ENCODE measurements at places on chromosomes 7 and 10. TPM values are rescaled to one million over a fixed set of nuclear protein-coding genes. Genes with fewer than 3 reads are reported as not detected.

NKX1-2 gene
- not detected for polyA plus RNA-seq

- peak; percentile 1 for DNase-seq
Measured at GRCh38 chr7:8261711-8262695, at the start of gene ICA1. ICA1 (minus strand) TSS chr7:8262167; CDS start chr7:8235926, 26,241 bp downstream.

GRCh38 chr10:21526860-21527597 is 1.5 kb upstream of the SKIDA1 start:
- peak; percentile 25 for DNase-seq

ANTXRL gene
- not detected for polyA plus RNA-seq

GRCh38 chr10:98486421-98486820 is 39.7 kb upstream of the HPS1 start:
- no peak for DNase-seq

CRTAC1 gene
- not detected for polyA plus RNA-seq

- no peak for DNase-seq
Measured at GRCh38 chr7:85175217-85175616, 11.6 kb downstream of the SEMA3D start.

- DNase-seq = no peak
Measured at GRCh38 chr10:87733081-87733480, 73.4 kb downstream of the PAPSS2 start.

- no peak for DNase-seq
Measured at GRCh38 chr10:11899067-11899876, 76.1 kb downstream of the PROSER2 start.

DNA sequence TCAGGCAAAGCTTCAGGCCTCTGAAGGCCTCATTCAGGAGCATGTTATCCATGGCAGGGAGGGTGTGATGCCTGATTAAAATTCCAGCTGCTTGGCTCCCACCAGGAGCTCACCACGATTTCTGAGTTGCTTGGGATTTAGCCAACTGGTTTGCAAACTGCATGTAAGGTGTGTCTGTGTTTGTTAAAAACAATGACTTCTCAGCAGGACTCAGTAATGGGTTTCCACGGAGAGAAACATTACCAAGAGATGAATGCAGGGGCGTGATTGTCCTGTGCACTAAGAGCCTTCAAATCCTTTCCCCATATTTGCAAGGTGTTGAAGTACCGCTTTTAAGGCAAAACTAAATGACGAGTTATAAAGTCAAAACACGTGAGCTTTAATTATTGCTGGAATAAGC is 88.8 kb upstream of the BTBD16 start:
- DNase-seq = no peak

- no peak for DNase-seq
Measured at GRCh38 chr7:117835016-117835664, 38.1 kb downstream of the CTTNBP2 start.

DNA sequence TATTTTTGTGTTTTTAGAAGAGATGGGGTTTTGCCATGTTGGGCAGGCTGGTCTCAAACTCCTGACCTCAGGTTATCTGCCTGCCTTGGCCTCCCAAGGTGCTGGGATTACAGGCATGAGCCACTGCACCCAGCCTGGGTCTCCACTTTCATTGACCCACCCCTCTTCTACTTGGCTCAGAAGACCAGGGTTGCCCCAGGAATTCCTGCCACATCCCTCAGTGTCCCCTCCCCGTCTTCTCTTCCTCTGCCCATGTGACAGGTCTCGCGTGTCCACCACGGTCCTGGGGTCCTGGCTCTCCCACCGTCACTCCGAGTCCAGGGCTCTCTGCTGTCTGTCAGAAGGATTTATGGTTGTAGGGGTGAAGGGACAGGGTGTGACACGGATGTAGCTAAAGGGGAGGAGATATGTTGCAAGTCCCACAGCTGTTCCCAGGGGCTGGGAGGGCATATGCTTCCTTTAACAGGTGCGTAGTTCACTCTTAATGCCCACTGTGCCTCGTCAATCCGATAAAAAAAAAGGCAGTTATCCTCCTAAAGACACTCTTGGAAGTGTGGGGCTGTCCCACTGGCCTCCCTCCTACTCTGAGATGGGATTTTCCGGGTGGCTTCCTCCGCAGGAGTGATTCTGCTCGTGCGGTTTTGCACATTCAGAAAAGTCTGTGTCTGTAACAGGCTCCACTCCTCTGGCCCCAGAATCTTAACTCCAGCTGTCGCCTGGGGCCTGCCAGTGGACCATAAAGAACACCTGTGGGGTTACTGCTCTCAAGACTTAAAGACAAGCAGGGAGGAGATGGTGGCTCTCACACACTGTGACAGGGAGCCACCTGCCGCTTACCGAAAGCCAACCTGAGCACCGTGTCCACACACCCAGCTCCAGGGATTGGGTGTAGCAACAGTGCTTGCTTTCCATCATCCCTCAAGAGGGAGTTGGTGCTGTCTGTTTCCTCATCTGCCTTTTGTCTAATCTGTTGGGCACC is 36.7 kb upstream of the SHH start:
- DNase-seq = no peak

DNA sequence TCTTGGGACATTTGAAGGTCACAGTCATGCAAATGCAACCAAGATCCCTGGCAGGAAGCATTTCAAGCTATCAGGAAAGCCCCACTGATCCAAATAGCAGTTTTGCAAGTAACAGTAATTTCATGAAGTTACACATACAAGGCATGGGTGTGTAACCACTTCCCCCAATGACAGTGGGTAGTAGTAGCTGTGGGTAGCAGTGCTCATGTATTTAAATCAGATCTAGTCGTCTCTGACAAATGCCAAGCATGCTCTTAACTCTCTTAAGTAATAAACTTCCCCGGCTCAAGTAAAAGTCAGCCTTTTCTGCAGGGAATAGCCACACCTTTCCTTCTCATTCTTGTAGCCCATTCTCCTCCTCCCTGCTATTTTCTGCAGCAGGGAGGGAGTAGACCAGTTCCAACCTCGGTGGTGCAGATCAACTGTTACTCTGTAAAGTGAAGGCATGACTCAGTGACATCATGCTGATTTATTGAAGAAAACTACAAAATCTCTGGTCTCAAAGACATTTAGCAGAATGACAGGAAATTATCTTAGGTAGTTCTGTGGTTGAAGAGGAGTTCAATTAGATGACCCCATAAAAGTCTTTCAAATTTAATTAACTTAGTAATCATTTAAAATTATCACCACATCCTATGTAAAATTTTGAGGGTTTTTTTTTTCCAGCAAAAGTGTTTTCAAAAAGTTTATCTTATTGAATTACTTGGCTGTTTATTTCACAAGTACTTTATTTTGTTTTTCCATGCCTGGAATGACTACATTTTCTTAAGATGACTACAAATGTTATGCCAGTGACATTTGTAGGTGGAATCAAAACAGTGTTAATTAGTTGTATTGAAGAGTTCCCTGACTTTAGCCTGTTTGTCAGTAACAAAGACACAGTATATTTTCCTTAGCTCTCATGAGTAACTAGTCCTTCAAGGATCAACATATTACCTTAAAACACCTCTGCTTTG is 568.3 kb downstream of the INHBA start:
- no peak for DNase-seq

CDC123 gene
- 113 TPM for polyA plus RNA-seq

- peak; percentile 38 for DNase-seq
Measured at GRCh38 chr7:138125598-138126111, 49.4 kb downstream of the AKR1D1 start.

GRCh38 chr7:111255576-111255975 is 164.6 kb downstream of the LRRN3 start:
- no peak for DNase-seq

SUN3 gene
- polyA plus RNA-seq = not detected

MLXIPL gene
- polyA plus RNA-seq = not detected

EXOC4 gene
- polyA plus RNA-seq = 39.9 TPM

SDK1 gene
- 0.60 TPM for polyA plus RNA-seq

HACD1 gene
- polyA plus RNA-seq = not detected

TRRAP gene
- polyA plus RNA-seq = 3.3 TPM

MYL10 gene
- not detected for polyA plus RNA-seq

- DNase-seq = no peak
Measured at GRCh38 chr10:61754587-61755550, 92.1 kb downstream of the CABCOCO1 start.

GRCh38 chr10:110398419-110399105 is 93.8 kb upstream of the SMNDC1 start:
- DNase-seq = no peak

- no peak for DNase-seq
Measured at GRCh38 chr7:34308595-34308994, 349.4 kb upstream of the NPSR1 start.

GRCh38 chr7:96991546-96992191 is 13.7 kb upstream of the DLX6 start:
- no peak for DNase-seq

DNA sequence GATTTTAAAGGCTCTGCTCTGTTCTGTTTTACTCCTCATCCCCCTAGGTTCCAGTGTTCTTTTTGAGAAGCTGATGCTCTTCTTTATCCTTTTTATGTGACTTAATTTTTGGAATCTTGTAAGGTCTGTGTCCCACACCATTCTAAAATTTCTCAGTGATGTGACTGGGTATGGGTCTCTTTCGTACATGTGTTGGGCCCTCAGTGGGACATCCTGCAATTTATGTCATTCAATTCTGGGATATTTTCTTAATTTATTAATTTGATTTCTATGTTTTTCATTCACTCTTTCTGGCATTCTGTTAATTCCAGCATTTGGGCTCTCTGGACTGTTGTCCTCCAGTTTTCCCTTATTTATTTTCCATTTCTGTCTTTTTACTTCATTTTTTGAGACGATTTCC is 19.4 kb downstream of the CCDC126 start:
- no peak for DNase-seq

FEZF1 gene
- polyA plus RNA-seq = not detected

All from naive B cell (primary cell).